Activated CD4-positive, CD25-positive, alpha-beta regulatory T cell (primary cell): ENCODE measurements at places on chromosomes 11 and 22.

GRCh38 chr22:46040471-46041465 lies 63.8 kb upstream of the WNT7B start:
- no peak for DNase-seq

GRCh38 chr11:64862987-64863390 lies 15.4 kb downstream of the EHD1 start:
- DNase-seq, result no peak

DNA sequence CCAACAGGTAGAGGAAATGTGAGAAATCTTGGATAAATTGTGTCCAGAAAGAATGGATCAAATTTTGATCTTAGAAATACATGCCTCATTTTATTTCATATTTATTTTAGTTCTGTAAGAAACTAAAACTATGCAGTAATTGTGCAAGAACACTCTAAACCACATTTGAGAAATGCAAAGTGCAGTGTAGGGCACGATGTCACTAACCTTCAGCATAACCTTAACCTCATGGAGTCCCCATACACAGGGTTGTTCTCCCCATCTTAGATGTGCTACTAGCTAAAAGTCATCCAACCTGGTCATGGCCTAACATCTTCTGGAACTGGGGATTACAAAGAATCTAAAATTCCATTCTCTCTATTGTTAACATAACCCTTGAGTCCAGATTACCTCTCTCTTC lies 48.4 kb upstream of the ARHGAP42 start:
- DNase-seq, result no peak

DNA sequence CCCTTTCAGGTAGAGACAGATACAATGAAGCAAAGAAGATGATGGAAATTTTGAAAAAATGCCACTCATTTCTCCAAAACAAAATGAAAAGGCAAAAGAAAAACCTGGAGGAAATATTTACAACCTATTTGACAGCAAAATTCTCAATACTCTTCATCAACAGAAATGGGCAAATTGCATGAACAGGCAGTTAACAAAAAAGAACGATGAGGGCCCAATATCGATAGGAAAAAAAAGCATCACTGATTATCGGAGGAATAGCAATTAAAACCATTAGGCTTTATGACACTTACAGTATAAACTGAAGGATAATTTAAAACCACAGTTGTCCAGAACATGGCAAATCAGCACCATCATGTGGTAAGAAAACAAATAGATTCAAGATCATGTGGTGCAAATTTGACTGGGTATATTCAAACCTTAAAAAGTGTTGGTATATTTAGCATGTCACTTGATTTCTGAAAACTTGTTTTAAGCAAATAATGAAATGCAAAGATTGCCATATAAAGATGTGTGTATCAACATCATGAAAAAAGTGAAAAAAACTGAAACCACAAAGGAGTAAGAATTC lies 222.9 kb downstream of the BRD1 start:
- DNase-seq, result no peak

DNA sequence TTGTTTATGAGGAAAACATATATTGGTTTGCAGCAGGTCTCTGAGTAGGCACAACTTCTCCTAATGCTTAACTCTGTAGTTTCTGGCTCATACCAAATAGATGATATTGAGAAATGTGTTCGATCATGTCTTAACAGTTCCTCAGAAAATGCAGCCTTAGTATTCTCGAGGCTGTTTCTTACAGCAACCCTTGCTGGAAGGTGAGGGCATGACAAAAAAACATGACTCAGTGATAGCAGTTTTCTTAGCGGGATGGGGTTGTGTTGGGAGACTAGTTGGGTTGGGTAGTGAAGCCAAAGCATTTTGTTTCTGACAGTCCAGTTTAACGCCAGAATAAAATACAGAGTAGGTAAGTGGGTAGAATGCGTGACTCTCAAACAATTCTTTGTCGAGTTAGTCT lies 94.7 kb upstream of the PARVA start:
- no peak for DNase-seq

DNA sequence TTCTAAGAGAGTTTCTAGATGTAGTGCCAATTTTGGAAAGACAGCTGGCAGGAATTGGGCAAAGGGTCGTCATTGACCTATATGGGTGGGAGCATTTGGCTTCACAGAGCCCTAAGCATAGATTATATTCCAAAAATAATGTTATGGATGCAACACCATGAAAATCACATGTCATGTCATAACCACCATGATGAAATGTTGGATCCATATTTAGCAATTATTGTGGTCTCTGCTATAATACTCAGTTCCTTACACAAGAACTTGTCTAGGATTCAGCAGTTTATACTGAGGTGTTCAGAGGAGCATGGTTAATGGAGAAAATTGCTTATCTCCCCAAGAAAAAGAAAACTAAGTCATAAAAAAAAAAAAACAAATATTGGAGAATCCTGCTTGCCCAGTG lies 31.6 kb downstream of the NTM start:
- DNase-seq, result no peak

GRCh38 chr22:24703101-24703500 lies 71.4 kb downstream of the PIWIL3 start:
- no peak for DNase-seq

GRCh38 chr11:47617417-47617809 lies 23.2 kb upstream of the C1QTNF4 start:
- DNase-seq, result no peak

- DNase-seq, result no peak
Observed at GRCh38 chr11:1150769-1151365, 6.9 kb upstream of the MUC5AC start.

GRCh38 chr11:132911186-132911585 lies 621.1 kb downstream of the OPCML start:
- no peak for DNase-seq

GRCh38 chr11:65069217-65069616 lies 10.9 kb upstream of the NAALADL1 start:
- no peak for DNase-seq

DNA sequence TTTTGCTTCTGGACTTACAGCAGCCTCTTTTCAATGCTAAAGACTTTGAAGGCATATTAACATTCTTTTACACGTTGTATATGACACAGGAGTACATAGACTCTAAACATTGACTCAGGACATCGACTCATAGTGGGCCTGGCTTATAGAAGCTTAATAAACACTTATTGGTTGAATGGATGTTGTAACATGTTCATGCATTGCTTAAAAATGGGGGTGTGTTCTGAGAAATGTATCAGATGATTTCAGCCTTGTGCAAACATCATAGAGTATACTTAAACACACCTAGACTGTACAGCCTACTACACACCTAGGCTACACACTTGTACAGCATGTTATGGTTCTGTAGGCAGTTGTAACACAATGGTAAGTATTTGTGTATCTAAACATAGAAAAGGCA lies 17.9 kb downstream of the TTC17 start:
- DNase-seq, result no peak

- DNase-seq, result no peak
Observed at GRCh38 chr11:18987454-18988231, 48.4 kb upstream of the MRGPRX1 start.

DNA sequence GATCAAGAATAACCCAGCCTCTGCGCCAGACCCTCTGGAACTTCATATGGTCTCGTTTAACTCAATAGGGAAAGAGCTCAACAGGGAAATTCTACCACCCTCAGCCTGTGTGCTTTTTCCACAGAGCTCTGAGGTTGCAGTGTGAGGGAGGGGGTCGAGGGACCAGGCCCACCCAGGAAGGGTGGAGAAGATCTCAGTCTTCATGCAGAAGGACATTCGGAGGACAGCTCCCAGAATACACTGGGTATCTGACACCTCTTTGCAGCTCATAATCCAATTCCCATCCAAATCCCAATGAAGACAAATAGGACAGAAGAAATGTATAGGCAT lies 56.6 kb downstream of the ST14 start:
- no peak for DNase-seq

GRCh38 chr22:47598864-47599263 lies 836.4 kb downstream of the TBC1D22A start:
- DNase-seq, result no peak

- no peak for DNase-seq
Observed at GRCh38 chr11:33179348-33179803, 18.1 kb upstream of the CSTF3 start.

GRCh38 chr22:26847046-26847445 lies 189.7 kb downstream of the MIAT start:
- no peak for DNase-seq

- DNase-seq, result no peak
Observed at GRCh38 chr11:43907028-43907975, 26.7 kb downstream of the ALKBH3 start.

- no peak for DNase-seq
Observed at GRCh38 chr11:131914361-131914774, 544.0 kb downstream of the NTM start.

- DNase-seq, result no peak
Observed at GRCh38 chr11:61754534-61755482, 2.4 kb downstream of the MYRF start.

GRCh38 chr11:75406338-75406777 lies 7.0 kb downstream of the RPS3 start:
- no peak for DNase-seq

- no peak for DNase-seq
Observed at GRCh38 chr11:99693941-99694492, 673.3 kb downstream of the CNTN5 start.

DNA sequence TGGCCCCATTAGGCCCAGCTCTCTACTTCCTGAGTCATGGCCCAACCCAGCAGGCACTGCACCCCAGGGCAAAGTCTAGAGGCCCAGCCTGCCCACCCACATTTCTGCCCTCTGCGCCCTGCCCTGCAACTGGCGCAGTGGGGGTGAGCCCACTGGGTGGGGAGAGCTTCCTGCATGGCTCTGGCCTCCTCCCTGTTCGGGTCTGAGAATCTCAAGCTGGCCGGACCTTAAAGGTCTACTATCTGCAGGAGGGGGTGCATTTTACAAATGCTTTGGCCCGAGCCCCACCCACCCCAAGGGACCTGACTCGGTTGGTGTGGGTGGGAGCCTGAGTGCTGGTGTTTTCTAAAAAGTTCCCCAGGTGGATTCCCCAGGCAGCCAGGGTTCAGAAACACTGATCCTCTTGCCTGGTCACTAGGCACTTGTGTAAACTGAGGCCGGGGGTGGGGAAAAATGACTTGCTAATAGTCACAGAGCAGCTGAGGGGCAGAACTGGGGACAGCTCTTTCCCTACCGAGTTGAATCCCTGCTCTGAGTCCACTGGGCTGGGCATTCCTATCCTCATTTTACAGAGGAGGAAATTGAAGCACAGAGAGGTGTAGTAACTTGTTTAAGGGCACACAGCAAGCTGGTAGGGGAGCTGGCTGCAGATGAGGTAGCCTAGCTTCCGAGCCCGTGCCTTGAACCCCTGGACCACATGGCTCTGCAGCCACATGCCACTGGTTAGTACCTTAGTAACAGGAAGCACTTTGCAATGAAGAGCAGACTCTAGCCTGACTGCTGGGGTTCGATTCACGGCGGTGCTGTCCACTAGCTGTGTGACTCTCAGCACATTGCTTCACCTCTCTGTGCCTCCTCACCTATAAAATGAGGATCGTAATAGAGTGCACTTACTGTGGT lies 36.3 kb downstream of the CD82 start:
- no peak for DNase-seq

DNA sequence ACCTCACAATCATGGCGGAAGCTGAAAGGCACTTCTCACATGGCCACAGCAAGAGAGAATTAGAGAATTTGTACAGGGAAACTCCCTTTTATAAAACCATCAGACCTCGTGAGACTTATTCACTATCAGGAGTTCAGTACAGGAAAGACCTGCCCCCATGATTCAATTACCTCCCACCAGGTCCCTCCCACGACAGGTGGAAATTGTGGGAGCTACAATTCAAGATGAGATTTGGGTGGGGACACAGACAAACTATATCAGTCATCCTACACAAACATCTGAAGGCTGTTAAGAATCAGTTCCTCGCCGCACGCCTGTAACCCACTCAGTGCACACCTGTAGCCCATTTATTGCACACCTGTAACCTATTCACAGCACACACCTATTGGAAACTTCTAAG lies 39.8 kb downstream of the CHST1 start:
- DNase-seq, result no peak

GRCh38 chr11:113942256-113942655 lies 32.7 kb upstream of the HTR3A start:
- DNase-seq, result no peak

DNA sequence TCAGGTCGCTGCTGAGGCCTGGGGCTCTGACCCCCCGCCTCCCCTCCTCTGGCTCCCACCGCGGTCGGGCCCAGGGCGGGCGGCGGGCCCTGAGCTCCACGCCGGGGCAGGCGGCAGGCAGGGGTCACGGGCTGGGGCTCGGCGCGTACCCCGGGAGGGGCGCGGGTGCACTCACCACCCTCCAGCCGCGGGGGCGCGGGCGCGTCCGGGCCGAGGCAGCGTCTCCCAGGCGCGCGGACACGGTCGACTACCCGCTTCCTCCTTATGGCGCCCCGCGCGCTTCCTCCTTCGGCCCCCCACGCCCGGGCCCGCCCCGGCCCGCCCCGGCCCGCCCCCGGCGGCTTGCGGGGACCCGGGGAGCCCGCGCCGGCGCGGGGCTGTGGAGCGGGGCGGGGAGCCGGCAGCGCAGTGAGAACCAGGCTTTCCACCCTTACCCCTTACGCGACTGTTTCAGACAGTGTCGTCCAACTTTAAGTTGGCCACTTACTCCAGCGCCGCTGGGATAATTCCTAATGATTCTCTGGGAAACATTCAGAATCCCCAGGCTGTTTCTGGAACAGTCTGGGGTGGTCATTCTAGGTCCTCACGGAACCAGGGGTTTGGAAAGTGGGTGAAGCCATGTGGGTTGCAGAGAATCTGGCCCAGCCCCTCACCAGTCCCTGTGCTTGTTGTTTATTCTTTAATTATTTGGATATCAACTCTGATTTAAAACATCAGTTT lies at the start of gene BID:
Gene BID, minus strand, starts transcription at position 264 of the 720 bp plus-strand sequence. CDS start 24,353 bp downstream, outside the sequence.
- no peak for DNase-seq

DNA sequence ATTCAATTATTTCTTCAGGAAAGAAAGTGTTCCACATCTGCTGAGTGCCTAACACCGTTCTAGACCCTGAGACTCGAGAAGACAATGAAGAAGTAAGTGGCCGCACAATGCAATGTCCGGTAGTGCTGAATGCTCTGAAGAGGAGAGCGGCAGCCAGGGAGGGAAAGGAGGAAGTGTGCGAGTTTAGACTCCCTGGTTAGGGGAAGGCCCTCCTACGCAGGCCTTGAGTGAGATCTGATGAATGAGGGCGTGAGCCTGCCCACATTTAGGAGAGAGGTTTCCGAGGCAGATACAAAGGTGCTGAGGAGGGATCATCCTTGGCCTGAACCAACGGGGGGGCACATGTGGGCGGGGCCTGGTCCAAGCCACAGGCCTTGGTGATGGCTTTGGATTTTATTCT lies 558.6 kb downstream of the NTM start:
- no peak for DNase-seq

GRCh38 chr22:30170129-30170528 lies 76.4 kb downstream of the LIF start:
- DNase-seq, result no peak

DNA sequence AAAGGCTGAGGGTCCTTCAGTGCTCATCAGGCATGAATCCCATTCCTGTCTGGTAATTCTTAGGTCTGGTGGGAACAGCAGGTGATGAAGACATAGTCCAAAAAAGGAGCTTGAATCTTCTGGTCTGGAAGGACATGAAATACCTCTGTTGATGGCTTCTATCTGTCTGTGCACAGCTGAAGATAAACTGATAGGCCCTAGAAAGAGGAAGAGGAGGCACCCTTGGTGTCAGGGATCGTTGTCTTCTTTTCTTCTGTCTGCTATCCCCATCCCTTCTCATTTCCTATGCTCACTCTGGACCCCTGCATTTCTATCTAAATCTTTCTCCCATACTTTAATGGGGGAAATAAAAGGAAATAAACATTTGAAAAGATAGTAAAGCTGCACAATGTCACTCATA lies 9.4 kb downstream of the AGBL2 start:
- no peak for DNase-seq
